ENCODE measurements at places on chromosomes 6 and 20.

GRCh38 chr6:109313139-109313538 is 69.1 kb downstream of the CD164 start:
- no peak for DNase-seq

- no peak for DNase-seq
Measured at GRCh38 chr6:1963596-1963995, 281.8 kb downstream of the GMDS start.

DNA sequence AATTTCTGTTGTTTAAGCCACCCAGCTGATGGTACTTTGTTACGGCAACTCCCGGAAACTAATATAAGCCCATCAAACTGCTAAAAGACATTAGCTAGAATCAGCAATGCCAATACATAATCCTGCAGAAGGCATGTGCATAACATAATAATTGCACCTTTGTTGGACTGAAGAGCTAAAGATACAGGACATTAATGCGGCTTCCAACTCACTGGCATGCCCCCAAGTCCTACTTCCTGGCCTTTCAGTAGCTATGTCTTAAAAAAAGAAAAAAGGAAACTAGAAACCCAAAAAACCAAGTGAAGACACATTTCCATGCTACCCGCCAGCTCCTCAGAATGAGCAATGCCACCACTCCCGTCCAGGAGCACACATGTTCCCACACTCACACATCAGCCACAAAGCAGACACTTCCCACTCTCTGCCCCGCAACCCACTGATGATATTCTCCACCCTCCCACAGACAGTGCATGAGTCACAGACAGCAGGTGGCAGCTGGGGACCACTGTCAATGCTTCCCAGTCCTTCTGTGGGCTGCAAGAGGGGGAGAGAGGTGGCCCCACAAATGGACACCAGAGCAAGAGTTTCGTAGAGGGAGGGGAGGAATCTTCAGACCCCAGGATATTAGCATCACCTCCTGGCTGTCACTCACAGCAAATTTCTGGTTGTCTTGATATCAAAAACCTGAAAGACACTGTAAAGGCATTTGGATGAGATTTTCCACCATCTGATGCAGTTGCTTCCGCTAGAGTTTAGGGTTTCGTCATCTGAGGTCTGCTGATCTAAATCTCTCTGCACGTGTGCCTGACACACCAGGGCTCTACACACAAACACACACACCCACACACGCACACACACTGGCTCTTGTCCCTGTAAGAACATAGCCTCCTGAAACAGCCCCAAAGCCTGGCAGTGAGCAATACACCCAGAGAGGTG is 32.8 kb downstream of the GFOD1 start:
- DNase-seq: peak; percentile 77

GRCh38 chr6:125766641-125767040 is 17.2 kb downstream of the HEY2 start:
- DNase-seq: no peak

GRCh38 chr6:117262799-117263198 is 2.6 kb upstream of the VGLL2 start:
- DNase-seq: no peak

DNA sequence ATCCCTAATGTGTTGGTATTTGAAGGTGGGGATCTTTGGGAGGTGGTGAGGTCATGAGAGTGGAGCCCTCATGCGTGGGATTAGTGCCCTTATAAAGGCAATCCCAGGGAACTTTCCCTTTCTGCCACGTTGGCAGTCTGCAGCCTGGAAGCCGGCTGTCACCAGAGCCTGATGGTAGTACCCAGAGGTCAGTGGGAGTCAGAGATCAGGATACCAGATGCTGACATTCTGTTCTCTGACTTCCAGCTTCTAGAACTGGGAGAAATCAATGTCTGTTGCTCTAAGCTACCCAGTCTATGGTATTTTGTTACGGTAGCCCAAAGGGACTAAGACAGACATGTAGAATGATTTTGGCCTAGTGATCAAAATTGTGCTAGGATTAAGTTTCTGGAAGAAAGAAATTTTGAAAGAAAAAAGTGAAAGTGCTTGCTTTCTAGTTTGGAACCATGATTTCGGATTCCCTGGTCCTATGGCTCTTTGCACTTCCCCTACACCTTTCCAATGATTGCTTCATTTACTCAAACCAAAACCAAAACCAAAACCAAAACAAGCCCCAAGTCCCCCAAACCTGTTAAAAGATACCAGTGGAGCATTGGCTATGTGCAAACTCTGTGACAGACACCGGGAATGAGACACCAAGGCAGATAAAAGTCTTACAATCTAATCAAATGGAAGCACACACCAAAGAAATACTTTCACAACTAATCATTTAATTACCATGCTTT is 173.7 kb upstream of the ZNF217 start:
- no peak for DNase-seq

GRCh38 chr20:40606237-40606636 is 82.8 kb downstream of the MAFB start:
- DNase-seq: no peak

- no peak for DNase-seq
Measured at GRCh38 chr6:86192123-86192522, 549.4 kb upstream of the SYNCRIP start.

GRCh38 chr6:108254433-108255410 is 6.1 kb downstream of the SNX3 start:
- no peak for DNase-seq

- no peak for DNase-seq
Measured at GRCh38 chr6:131062241-131063027, 611 bp downstream of the EPB41L2 start.

GRCh38 chr20:53748176-53748575 is 154.5 kb upstream of the ZNF217 start:
- no peak for DNase-seq

- no peak for DNase-seq
Measured at GRCh38 chr6:38259736-38260135, 380.0 kb downstream of the BTBD9 start.

DNA sequence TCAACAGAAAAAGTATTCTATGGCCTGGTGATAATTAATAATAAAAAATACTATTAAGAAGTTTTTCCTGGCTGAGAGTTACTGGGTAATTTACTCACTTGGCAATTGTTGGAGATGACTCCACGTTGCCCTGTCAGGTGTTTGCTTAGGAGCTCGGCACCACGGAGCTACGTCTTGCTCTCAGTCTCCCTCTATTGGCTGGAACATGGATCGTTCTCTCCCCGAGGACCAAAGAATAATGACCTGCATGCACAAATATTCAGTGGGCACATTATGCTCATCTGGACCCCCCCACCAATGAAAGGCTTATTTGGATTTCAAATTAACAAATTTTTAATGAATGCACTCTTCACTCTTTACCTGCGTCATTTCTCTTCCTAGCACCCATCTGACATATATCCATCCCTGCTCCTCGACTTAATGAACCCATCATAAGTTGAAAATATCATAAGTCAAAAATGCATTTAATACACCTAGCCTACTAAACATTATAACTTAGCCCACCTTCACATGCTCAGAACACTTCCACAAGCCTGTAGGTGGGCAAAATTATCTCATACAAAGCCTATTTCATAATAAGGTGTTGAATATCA is 71.0 kb upstream of the CD83 start:
- no peak for DNase-seq

DNA sequence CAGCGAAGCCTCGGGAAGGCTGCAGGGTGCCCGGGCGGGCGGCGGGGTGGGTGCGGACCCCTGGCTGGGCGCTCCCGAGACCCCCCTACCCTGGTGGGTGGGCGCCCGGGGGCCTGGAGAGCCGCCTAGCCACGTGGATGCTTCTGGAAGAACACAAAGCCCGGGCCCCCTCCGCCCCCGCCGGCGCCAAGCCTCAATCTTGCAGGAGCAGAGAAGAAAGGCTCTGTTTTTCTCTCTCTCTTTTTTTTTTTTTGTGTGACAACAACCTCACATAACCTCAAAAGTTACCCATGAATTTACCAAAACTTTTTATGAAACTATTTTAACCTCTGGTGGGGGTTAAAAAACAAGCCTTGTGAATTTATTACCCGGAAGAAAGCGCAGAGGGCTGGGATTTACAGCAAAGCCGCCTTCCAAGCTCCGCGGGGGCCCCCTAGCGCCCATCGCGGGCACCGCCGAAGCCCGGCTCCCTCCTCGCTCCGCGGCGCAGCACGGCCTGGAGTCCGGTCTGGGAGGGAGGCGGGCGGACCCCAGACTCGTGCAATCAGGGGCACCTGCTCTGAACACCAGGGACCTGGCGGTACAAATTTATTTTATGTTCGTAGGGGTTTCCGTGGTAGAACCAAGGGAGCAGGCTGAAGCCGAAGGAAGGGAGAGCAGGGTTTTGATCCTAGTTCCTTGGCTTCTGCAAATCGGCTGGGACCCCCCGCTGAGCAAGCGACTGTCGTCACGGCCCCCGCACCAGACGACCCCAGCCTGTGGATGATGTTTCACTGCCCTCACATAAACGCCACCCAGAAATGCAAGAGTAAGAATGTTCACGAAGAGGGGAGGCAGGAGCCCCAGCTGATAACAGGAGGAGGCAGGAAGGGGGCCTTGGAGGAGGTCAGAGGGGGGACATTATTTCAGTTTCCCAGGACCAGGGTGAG is 58.9 kb downstream of the ZNF831 start:
- peak; percentile 62 for DNase-seq

DNA sequence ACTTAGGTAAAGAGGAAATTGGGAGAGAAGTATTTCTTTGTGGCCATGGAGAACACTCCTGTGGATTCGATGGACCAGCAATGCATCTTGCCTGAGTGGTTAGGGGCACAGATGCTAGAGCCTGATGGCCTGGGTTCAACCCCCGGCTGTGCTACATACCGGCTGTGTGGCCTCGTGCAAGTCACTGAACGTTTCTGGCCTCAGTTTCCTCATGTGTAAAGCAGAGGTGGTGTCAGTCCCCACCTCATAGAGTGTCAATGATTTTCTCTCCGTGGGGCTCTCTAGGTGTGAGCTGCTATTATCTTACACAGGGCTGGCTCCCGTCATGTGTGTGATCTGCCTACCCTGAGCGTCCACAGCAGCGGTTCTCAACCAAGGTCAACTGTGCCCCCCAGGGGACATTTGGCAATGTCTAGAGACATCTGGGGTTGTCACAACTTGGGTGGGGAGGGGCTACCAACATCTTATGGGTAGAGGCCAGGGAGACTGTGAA is 50.0 kb upstream of the PTPN1 start:
- DNase-seq: no peak

- no peak for DNase-seq
Measured at GRCh38 chr6:112431803-112432202, 84.7 kb downstream of the RFPL4B start.

DNA sequence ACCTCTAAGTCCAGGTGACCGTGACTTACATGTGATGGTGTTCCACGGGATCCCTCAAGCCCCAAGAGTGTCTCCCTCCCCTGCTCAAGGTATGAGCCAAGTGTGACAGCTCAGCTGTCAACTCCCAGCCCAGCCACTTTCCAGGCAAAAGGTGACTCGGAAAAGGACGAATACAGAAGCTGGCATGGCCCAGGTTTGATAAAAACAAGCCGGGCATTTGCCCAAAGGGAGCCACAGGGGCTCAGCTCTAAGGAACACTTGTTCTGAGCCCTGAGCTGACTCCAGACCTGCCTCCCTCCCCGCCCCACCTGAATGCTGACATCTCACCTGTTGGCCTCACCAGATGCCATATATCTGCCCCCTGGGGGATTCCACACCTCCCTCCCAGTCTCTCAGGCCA is 43.0 kb upstream of the BPIFA2 start:
- DNase-seq: no peak

DNA sequence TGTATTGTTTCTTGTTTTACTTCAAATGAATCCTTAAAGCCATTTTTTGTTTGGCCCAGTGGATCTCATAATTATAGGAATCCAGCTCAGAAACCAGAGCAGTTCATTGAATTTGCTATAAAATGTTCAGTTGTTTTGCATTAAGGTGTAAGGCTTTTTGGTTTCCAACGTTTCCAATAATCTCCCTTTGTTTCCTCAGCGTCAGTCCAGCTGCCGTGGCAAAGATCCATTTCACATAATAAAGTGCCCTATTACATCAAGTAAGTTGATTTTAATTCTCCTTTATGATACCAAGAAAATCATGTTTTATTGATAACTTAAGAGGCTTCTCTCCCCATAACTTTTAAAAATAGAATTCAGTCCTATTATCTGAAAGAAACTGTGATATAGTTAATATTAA is 472.6 kb downstream of the UTRN start:
- DNase-seq: no peak

GRCh38 chr6:148972481-148972880 is 225.7 kb downstream of the UST start:
- DNase-seq: peak; percentile 3

GRCh38 chr20:8002056-8002455 is 17.5 kb downstream of the TMX4 start:
- no peak for DNase-seq

- DNase-seq: no peak
Measured at GRCh38 chr6:147382945-147383554, 125.4 kb upstream of the SAMD5 start.

DNA sequence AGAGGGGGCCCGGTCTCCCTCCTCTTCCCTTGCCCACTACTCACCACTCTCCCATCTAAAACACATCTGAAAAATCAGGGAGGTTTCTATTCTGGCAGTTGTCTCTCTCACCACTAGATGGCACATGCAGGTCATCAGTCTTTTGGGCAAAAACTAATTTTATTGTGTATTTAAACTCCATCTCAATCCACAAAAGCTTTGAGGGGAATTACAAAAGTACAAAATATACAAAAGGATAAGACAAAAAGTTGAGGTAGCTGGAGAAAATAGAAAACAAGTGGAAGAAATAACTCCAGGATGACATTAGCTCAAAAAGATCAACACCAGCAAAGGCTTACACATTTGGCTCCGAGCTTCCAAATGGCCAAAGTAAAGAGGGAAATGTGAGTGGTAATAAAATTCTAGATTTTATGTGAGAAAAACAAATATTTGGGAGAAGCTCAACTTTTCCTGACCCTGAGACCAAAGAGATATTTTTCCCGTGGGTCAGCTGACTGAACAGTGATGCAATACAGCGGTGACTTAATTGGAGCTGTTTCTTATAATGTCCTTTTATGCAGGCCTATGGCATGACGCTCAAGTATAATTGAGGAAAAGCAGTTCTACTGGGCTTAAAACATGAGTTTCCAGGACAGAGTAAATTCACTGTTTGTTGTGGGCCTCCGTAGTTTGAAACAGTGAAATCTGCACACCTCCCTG is 79.8 kb upstream of the CHD6 start:
- no peak for DNase-seq

GRCh38 chr6:146896960-146897701 is 298.4 kb downstream of the ADGB start:
- DNase-seq: no peak

DNA sequence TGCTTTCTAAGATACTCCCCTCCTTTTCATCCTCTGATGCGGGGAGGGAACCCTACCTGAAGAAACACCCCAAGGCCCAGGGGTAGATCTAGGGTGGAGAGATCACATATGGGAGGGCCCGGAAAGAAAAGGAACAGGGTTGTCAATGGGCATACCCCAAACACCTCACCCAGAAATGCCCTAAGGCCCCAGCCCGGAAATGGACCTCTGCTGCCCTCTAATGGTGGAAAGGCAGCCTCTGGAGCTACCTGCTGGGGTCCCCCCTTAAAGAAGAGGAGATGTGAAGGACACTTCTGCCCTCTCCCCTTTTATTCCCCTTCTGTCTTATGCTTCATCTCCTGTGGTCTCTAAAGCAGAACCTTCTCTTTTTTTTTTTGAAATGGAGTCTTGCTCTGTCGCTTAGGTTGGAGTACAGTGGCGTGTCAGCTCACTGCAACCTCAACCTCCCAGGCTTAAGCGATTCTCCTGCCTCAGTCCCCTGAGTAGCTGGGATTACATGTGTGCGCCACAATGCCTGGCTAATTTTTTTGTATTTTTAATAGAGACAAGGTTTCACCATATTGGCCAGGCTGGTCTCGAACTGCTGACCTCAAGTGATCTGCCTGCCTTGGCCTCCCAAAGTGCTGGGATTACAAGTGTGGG is 458 bp upstream of the ARMC12 start:
- DNase-seq: peak; percentile 58
